ENCODE measurements at places on chromosomes 7 and 10. TPM values are rescaled to one million over a fixed set of nuclear protein-coding genes. Genes with fewer than 3 reads are reported as not detected.

DNA sequence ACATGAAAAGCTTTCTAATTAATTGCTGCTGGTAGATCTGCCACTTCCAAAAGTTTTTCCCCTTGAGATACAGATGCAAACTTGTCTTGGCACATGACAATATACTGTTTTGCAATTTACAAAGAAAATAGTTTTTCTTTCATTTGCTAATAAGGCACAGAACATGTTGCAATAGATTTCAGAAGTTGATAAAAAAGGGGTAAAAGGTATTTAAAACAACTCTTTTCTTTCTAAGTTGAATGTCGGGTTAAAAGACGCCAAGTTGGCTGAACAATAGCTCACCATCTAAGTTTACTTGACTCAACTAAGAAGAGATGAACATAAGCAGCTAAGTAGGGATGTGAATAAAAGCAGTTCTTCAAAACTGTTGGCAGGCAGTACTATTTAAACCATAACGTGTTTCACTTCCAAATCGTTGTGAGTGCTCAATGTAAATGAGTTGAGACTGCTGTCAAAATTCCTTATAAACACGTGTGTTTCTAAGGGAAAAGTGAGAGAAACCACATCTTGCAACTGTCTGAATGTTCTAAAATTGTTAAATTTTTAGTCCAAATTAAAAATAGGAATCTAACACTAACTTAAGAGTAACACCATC lies 14.5 kb upstream of the THSD7A start:
- peak; percentile 84 for DNase-seq
- no peaks in the 10 kb centered on the region for H3K36me3 ChIP-seq
- H3K27me3 ChIP-seq, result no peaks in the 10 kb centered on the region

DNA sequence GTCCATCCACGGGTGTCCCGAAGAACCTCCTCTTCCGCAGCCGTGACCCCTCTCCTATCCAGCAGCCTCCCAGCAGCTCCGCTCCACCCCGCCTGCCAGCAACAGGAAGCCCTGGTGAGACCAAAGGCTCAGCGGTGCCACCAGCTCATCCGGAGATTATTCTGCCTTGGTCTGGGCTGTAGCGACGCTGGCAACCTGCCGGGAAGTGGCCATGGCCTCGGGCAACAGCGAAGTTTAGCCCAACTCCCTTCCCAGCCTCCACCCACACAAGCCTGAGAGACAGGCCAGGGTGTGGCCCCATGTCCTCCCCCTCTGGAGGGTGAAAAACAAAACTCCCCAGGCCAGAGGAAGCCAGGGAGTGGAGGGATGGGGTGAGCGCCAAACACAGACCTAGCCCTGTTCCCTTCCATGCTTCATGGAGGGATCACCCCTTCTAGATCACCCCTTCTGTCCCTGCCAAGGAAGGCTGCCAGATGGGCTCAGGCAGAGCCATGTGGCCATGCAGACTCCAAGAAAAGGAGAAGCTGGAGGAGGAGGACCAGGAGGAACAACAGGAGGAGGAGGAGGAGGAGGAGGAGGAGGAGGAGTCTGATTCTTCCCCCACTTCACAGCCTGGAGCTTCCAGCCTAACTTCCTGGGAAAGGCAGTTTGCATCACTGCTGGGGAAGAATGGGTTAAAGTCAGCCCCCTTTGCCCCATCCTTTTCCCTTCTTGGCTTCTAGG lies 918 bp downstream of the CALHM2 start:
- peak overlapping the region; percentile 71 for H3K4me3 ChIP-seq
- H3K36me3 ChIP-seq, result peaks cover 36% of the 10 kb centered on the region
- peaks cover 2% of the 10 kb centered on the region for H3K27me3 ChIP-seq
- H3K27ac ChIP-seq, result peak overlapping the region; percentile 80
- no peak for DNase-seq

- no peak for DNase-seq
- no peak overlapping the region for H3K4me3 ChIP-seq
- no peaks in the 10 kb centered on the region for H3K27me3 ChIP-seq
Measured at GRCh38 chr10:102581981-102582580, 62.2 kb upstream of the TRIM8 start.

DNA sequence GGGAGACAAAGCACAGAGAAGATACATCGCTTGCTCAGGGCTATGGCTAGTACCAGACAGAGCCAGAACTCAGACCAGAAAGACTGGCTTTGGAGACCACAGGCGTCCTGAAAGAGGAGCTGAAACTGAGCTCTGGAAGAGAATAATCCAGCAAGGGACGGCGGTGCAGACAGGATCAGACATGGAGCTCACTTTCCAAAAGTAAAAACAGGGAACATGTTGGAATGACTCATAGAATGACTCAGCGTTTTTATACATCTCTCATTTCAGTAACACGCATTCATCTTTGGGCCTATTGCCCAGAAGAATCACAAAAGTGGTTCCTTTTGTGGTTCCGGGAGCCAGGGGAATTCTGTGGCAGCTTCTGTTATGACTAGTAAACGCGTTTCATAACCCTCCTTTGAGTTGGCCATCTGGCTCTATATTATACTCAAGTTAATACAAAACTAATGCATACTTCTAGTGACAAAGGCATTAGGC lies 37.2 kb downstream of the PLEKHS1 start:
- no peak overlapping the region for H3K4me3 ChIP-seq
- no peaks in the 10 kb centered on the region for H3K4me1 ChIP-seq
- no peaks in the 10 kb centered on the region for H3K36me3 ChIP-seq
- no peaks in the 10 kb centered on the region for H3K27me3 ChIP-seq
- DNase-seq, result peak; percentile 10

GRCh38 chr7:156608173-156608478 lies 32.4 kb upstream of the RNF32 start:
- H3K4me1 ChIP-seq, result peaks cover 14% of the 10 kb centered on the region
- no peak for DNase-seq
- no peaks in the 10 kb centered on the region for H3K36me3 ChIP-seq
- peak overlapping the region; percentile 16 for H3K4me3 ChIP-seq
- peaks cover 11% of the 10 kb centered on the region for H3K27me3 ChIP-seq
- no peak overlapping the region for H3K27ac ChIP-seq

- no peak for DNase-seq
- no peaks in the 10 kb centered on the region for H3K4me1 ChIP-seq
- no peaks in the 10 kb centered on the region for H3K27me3 ChIP-seq
- no peak overlapping the region for H3K27ac ChIP-seq
- H3K4me3 ChIP-seq, result no peak overlapping the region
- H3K36me3 ChIP-seq, result no peaks in the 10 kb centered on the region
Measured at GRCh38 chr10:110765513-110766319, 106.0 kb upstream of the PDCD4 start.

DNA sequence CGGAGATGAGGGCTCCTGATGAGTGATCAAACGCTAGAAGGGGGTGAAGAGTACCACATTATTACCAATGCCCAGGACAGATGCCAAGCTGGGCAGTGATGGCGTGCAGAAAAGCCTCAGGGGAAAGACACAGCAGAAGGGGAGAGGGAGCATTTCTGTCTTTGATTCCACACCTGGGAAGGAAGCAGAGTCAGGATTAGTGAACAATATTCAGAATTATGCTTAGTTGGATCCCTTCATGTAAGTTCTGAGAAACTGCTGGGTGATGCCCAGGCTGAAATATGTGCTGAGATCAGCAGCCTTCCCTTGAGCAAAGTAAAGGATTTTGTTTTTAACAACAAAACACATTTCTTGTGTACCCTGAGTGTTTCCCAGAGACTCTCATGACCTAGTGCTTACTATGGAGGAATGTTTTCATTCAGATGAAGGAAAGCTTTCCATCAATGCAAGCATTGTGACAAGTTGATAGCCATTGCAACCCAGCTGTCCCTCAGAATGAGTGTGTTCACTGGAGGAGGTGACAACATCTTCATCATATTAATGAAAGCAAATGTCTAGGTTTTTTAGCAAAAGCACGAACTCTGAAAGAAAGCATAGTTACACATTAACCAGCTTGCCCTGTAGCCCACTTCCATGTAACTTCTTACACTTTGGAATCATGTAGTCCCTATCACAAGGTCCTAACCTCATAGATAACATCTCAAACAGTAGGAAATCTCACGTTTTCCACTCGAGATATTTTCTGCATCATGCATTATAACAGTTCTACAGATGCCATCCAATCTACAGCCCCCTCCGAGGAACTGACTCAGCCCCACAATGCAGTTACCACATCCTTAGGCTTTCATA lies 23.8 kb upstream of the AKR1C1 start:
- H3K27me3 ChIP-seq, result no peaks in the 10 kb centered on the region
- DNase-seq, result no peak
- H3K4me1 ChIP-seq, result no peaks in the 10 kb centered on the region
- peaks cover 2% of the 10 kb centered on the region for H3K36me3 ChIP-seq
- H3K27ac ChIP-seq, result no peak overlapping the region

DNA sequence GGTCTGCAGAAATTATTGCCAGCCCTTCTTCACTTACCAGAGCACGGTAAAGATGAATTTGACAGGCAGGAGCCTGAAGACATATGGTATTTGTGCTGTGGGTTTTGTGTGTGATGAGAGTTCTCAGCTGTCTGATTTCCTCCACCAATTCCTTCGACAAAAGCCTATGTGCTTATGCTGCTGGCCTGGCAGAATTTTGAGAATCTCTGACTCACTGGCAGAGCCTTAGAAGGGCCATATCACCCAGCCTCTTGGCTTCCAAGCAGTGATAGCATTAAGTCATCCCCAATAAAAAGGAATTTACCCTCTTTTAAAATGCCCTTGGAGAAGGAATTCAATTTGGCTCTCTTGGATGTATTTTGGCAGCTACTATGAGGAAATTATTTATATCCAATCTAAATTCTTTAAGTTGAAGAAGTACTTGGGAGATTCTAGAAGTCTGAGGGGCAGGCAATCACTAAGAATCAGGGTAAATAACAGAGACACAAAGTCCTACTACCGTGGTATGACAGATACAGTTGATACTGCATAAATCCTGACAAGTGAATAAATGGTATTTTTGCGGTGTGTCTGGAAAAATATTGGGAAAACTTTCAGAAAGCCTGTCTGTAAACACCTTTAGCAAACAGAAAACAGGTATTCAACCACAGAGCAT lies 68.6 kb upstream of the EFCAB10 start:
- H3K4me3 ChIP-seq, result no peak overlapping the region
- DNase-seq, result peak; percentile 78
- H3K27ac ChIP-seq, result no peak overlapping the region
- no peaks in the 10 kb centered on the region for H3K36me3 ChIP-seq
- peaks cover 22% of the 10 kb centered on the region for H3K4me1 ChIP-seq
- H3K27me3 ChIP-seq, result peaks cover 7% of the 10 kb centered on the region

DNA sequence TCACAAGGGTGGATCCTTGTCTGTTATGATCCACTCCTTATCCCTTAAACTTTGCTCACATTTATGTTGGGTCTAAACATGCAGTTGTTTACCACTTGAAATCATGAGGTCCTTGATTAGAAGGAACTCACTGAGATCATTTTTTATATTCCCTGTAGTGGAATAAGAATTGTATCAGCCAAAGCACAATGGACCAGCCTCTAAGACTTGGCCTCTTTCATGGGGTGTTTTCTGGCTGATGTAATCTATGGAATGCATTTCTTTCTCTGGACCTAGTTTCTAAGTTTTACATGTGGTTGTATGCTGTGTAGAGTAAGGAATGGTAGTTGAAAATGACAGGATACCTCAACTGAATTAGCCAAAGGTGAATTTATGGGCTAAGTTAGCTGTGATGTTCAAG lies 376.6 kb downstream of the SORCS3 start:
- no peaks in the 10 kb centered on the region for H3K27me3 ChIP-seq
- no peak for DNase-seq

GRCh38 chr7:51961804-51962203 lies 645.2 kb upstream of the COBL start:
- no peaks in the 10 kb centered on the region for H3K27me3 ChIP-seq
- no peaks in the 10 kb centered on the region for H3K36me3 ChIP-seq
- no peaks in the 10 kb centered on the region for H3K4me1 ChIP-seq
- no peak for DNase-seq
- no peak overlapping the region for H3K27ac ChIP-seq
- no peak overlapping the region for H3K4me3 ChIP-seq

GRCh38 chr10:42942279-42942950 lies 134.5 kb upstream of the RET start:
- no peaks in the 10 kb centered on the region for H3K36me3 ChIP-seq
- no peak for DNase-seq
- H3K27me3 ChIP-seq, result no peaks in the 10 kb centered on the region
- H3K4me1 ChIP-seq, result peaks cover 3% of the 10 kb centered on the region
- H3K27ac ChIP-seq, result no peak overlapping the region

DNA sequence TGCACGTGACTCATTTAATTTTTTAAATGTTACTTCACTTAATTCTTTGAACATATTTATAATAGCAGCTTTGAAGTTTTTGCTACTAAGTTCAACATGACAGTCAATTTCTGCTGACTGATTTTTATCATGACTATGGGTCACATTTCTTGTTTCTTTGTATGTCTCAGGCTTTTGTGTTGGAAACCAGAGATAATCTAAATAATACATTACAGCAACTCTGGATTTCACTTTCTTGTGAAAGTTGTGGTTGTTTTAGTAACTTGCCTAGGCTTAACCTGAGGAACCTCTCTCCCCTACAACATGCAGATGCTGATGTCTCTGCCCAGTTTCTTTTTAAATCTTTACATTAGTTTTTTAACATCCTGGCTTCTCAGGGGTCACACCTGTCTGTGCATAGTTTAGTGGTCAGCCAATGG lies 180.8 kb downstream of the CCDC71L start:
- H3K27me3 ChIP-seq, result no peaks in the 10 kb centered on the region
- H3K4me1 ChIP-seq, result no peaks in the 10 kb centered on the region
- no peaks in the 10 kb centered on the region for H3K36me3 ChIP-seq
- H3K27ac ChIP-seq, result no peak overlapping the region
- H3K4me3 ChIP-seq, result no peak overlapping the region

DNA sequence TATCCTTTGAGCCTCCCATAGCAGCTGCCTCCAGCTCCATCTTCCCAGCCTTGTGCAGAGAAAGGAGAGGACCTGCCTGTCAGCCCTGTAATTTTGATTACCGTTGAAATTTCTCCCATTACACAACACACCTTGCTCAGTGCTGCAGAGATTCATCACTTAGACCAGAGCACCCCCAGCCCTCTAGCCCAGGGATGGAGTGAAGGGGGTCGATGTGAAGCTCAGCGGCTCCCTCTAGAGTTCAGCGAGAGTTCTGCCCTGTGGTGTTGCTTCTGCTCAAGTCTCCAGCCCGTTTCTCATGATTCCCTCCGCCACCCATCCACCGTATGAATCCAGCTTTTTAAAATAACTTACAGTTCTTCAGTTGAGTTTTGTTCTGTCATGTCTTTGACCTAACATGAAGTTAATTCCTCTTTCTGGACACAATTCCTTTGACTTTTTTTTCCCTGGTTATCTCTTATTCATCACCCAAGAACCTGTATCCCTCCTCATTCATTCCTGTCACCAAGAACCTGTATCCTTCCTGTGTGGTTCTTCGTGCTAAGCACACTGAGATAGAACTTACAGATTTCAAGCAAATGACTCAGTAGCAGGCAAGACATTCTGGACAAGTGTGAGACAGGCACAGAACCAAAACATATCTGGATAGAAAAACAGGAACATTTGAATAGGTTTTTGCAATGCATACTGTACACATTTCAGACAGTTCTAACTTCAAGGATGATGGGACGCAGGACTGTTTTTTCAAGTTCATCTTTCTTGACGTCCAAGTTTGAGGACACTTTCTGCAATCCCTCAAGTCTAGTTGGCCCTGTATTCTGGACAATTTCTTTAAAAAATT lies 35.0 kb upstream of the ZNF32 start:
- no peak overlapping the region for H3K27ac ChIP-seq
- H3K27me3 ChIP-seq, result no peaks in the 10 kb centered on the region
- H3K4me1 ChIP-seq, result peaks cover 12% of the 10 kb centered on the region
- no peaks in the 10 kb centered on the region for H3K36me3 ChIP-seq
- DNase-seq, result no peak

The FAM25A gene
- total RNA-seq, result not detected

The PIP gene
- not detected for total RNA-seq

The ATRNL1 gene
- total RNA-seq, result 180 TPM

The FGFBP3 gene
- total RNA-seq, result 9.5 TPM

The ENKUR gene
- total RNA-seq, result 10.5 TPM

The TMEM225B gene
- total RNA-seq, result 1.4 TPM

The OR9A2 gene
- 0.28 TPM for total RNA-seq

The SLC26A3 gene
- not detected for total RNA-seq

The BICC1 gene
- 54.2 TPM for total RNA-seq

The LGI1 gene
- total RNA-seq, result 68.7 TPM

The PLAU gene
- 5.3 TPM for total RNA-seq
